ENCODE measurements at places on chromosomes 7 and 10.

GRCh38 chr10:95429639-95430038 is 131.5 kb downstream of the SORBS1 start:
- no peak for DNase-seq

DNA sequence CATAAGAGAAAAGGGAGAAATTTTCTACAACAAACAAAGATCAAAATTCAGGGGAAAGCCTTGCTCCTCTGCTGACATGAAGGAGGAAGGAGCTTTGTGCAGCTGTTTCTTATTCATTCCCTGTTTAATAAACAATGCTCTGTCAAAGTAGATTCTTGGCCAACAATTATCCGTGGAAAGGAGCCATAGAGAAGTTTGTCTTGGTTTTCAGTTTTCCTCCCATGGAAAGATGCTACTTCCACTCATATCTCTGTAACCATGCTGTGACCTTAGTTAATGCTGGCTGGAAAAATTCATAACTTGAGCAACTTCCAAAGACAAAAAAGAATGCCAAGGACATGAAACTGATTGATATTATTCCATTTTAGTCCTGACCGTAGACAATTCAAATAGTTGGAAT is 8.1 kb downstream of the DDC start:
- DNase-seq: no peak

DNA sequence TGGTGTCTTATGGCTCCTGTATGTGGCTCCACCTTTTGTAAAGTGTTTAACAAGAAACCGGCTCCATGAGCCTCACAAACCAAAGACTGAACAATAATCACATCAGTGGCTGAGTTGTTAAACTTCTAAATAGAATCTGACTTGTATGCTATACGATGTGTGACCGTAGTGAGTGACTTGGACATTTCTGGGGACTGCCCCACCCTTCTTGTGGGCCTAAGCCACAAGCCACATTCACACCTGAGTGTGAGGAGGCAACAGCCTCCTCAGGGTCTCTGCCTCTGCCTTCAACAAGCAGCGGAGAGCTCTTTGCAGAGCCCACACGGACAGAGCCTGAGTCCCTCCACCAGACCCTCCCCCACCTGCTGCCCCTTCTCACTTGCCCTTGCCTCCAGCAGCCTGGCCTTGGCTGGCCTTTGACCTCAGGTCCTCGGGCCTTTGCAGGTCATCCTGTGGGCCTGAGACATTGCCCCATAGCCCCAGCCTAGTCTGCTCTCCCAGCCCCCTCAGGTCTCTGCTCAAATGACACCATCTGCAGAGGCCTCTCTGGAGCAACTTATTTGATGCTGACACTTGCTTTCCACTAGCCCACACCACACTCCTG is 156.8 kb upstream of the TNS3 start:
- no peak for DNase-seq

GRCh38 chr10:131667561-131667960 is 233.2 kb upstream of the PPP2R2D start:
- no peak for DNase-seq

GRCh38 chr10:133287832-133288500 is 11.3 kb upstream of the ADAM8 start:
- no peak for DNase-seq

DNA sequence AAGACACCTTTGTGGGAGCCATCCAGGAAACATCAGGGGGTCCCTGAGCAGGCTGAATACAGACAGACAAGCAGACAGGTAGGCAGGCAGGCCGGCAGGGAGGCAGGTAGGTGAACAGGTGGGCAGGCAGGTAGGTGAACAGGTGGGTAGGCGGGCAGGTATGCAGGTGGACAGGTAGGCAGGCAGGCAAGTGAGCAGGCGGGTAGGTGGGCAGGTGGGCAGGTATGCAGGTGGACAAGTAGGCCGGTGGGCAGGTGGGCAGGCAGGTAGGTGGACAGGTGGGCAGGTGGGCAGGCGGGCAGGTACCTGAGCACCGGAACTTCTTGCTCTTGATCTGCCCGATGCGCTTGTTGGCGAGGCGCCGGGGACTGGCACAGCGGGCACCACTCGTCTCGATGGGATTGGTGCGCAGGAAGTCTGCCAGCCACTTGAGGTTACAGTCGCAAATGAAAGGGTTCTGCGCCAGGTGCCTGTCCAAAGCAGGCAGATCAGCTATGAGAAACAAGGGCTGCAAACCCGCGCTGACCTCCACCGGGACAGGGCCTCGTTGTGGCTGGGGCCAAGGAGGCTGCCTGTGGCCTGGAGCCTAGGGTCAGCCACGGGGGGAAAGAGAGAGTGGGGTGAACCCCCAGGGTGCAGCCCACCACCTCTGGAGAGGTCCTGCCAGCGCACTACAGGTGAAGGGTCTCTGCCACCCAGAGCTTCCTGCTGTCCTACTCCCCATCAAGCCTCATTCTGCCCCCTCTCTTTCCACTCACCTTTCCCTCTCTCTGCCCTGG is 136.9 kb downstream of the SLIT1 start:
- no peak for DNase-seq

DNA sequence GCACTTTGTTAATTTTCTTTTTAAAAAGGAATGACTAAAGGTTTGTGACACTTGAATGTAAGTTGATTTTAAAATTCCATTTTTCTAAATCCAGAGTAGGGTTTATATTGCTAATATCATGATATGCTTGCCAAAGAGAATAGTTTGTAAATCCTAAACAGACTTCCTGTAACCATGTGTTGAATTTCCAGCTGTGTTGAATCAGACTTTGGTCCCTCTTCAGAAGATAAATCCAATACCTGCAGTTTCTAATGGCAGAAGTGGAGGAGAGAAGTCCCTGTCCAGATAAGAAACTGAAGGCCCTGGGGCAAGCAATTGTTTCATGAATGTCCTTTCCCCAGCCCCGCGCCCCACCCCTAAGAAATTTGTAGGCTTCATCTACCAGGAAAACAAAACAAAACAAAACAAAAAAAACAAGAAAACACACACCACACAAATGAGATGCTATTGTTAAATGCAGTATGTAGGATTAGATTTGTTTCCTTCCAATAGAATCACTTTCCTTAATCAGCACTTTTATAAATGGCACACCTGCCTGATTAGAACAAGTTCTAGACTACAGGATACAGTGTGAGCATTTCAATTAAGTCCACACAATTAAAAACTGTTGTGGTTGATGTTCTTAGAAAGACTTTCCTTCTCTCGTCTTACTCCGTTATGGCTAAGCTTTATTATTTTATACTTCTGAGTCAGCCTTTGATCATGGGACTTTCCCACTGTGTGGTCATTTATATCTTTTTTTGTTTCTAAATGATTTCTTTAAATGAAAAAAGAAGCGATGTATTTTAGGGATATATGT is 122.8 kb downstream of the KAT6B start:
- DNase-seq: no peak

- DNase-seq: no peak
Measured at GRCh38 chr10:15163253-15163828, 5.2 kb downstream of the NMT2 start.

DNA sequence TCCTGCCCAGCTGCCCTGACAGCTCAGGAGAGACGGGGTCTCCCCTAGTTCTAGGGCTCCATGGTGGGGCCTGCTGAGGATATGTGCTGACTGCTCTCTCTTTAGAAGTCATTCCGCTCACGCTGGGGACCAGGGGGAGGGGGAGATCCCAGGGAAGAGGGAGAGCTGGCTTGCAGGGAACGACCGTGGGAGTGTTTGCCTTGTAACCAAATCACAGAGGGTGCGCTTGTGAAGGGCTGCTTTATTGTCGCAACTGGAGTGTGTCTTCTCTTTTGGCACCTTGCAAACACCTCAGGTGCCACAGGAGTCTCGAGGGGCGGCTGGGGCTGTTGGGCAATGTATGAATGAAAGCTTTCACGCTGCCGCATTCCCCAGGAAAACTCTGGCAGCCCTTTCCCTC is 531.3 kb upstream of the MKI67 start:
- DNase-seq: no peak

GRCh38 chr7:139109983-139110411 is 477 bp upstream of the ZC3HAV1 start:
- no peak for DNase-seq

DNA sequence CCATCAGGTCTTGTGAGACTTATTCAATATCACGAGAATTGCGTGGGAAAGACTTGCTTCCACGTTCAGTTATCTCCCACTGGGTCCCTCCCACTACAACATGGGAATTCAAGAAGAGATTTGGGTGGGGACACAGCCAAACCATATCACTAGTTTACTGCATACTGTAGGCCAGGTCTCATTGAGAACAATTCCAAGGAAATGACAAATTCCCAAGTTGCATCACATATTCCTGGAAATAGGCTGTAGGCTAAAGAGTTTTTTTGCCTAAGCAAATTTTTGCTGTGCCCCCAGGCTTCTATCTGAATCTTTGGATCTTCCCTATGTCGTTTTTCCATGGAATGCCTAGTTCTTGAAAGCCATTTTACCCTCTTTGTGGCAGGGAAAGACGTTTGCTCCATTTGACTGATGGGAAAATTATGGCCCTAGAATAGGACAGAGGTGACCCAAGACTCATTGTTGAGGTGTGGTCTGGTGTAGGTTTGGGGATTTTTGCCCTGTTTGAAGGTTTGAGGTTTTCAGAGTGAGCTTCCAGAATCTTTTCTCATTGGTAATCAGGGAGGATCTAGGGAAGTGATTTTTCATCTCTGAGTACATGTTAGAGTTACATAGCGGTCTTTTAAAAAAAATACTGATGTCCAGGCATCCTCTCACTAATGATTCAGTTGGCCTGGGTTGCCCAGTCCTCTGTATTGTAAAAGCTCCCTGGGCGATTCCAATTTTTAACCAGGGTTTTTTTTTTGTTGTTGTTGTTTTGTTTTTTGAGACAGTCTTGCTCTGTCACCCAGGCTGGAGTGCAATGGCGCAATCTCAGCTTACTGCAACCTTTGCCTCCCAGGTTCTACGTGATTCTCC is 44.4 kb downstream of the TACR2 start:
- no peak for DNase-seq

- DNase-seq: no peak
Measured at GRCh38 chr7:116582806-116583444, 58.1 kb downstream of the CAV1 start.

DNA sequence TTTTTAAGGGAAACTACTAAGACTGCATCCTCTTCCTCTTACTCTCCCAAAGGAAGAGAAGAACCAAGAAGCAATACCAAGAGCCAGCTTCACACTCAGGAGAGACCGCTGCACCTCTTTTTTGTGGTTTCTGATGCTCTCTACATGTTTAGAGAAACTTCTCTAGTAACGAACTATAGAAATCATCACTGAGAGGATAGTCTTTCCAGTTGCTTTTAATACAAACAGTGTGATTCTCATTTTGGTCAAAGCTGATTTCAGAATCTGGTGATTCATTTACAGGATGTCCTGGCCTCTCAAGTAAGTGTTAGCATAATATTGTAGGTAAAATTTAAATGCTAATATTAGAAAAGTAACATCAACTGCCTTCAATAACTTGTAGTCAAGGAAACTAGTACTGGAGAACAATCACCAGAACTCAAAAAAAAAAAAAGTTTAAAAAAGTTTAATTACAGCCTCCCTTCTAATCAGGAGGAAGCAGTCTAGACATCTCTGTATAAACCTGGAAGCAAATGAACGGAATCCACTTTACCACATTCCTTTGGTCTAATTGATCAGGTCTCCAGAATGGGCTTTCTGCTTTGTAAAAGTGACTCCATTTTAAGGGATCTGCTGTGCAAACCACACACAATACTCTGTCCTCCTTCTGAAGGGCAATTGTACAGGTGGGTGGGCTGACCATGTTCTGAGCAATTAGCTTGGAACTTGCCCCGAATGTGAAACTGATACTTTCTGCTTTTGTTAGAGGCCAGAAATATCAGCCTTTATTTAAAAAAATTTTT is 3.0 kb downstream of the LAMB1 start:
- no peak for DNase-seq

GRCh38 chr7:55553024-55553345 is 19.3 kb downstream of the VOPP1 start:
- DNase-seq: no peak

Measured in stimulated activated CD4-positive, alpha-beta T cell treated with anti-CD3 and anti-CD28 coated beads, TNF-alpha, amount 100 ng/mL, for 1 hour (primary cell).